Astrocyte (in vitro differentiated cells and primary cell): ENCODE measurements at places on chromosomes 13 and 19. TPM values are rescaled to one million over a fixed set of nuclear protein-coding genes. Genes with fewer than 3 reads are reported as not detected.

LYPD3 gene
- total RNA-seq, result 0.22 and 0.54 TPM in 2 replicates

GRCh38 chr13:97441368-97441767 lies 7.4 kb downstream of the RAP2A start:
- no peak overlapping the region for H3K4me3 ChIP-seq
- H3K4me1 ChIP-seq, result no peaks in the 10 kb centered on the region

GRCh38 chr13:46315491-46316075 lies 71.5 kb downstream of the RUBCNL start:
- no peaks in the 10 kb centered on the region for H3K36me3 ChIP-seq
- DNase-seq, result no peak
- H3K4me1 ChIP-seq, result no peaks in the 10 kb centered on the region
- H3K27ac ChIP-seq, result no peak overlapping the region

DNA sequence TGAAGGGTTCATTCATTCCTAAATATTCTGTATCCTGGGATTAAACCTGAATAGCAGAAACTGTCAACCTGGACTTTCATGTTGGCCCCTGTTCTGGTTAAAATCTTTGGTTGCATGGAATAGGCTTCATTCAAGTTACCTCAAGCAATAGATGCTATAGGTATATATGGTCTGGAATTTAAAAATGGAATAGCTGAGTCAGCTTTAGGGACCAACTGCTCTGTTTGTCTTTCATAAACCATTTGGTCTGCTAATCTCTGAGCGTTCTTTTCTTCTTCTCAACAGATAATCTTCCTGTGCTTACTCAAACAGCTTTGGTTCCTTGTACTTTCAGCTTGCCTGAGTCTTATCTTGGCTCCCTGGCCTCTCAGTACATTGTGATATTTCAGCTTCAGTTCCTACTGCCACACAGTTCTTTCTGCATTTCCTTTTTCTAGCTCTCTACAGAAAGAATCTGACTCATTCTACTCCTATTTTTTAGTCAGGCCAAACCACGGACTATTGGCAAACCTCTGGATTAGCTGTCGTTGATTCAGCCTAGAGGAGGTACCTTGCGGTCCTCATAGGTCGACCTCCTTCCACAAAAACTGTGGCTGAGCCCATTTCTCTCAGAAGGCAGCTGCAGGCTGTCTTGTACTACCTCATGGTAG lies 35.9 kb upstream of the MAB21L1 start:
- H3K27me3 ChIP-seq, result no peaks in the 10 kb centered on the region
- DNase-seq, result peak; percentile 99
- H3K36me3 ChIP-seq, result no peaks in the 10 kb centered on the region
- peak overlapping the region; percentile 42 for H3K27ac ChIP-seq

DNA sequence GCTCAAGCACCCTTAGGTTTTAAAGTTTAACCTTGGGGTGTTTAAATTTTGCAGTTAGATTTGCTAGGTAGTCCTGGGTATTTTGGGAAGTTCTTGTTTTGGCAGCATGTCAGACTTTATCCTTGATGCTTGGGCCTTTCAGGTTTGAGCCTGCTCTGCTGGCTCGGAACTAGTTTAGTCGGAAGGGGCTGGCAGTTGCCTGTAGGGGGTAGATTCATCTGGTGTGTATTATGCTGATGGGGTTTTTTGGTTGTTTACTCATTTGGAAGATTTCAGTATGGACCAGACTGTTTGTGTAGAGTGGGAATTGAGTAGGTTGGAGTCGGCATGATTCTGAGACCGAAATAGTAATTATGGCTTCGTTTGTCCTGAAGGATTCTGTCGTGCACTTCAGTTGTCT lies 15.1 kb downstream of the ILF3 start:
- no peak for DNase-seq
- H3K36me3 ChIP-seq, result peaks cover 24% of the 10 kb centered on the region
- no peak overlapping the region for H3K27ac ChIP-seq
- no peaks in the 10 kb centered on the region for H3K27me3 ChIP-seq
- no peak overlapping the region for H3K4me3 ChIP-seq

KLK15 gene
- total RNA-seq, result not detected in 2 replicates

KLF1 gene
- total RNA-seq, result 0.17 TPM in 1 of 2 replicates, not detected in the other

SERP2 gene
- 2.4 and 3.5 TPM in 2 replicates for total RNA-seq

DNA sequence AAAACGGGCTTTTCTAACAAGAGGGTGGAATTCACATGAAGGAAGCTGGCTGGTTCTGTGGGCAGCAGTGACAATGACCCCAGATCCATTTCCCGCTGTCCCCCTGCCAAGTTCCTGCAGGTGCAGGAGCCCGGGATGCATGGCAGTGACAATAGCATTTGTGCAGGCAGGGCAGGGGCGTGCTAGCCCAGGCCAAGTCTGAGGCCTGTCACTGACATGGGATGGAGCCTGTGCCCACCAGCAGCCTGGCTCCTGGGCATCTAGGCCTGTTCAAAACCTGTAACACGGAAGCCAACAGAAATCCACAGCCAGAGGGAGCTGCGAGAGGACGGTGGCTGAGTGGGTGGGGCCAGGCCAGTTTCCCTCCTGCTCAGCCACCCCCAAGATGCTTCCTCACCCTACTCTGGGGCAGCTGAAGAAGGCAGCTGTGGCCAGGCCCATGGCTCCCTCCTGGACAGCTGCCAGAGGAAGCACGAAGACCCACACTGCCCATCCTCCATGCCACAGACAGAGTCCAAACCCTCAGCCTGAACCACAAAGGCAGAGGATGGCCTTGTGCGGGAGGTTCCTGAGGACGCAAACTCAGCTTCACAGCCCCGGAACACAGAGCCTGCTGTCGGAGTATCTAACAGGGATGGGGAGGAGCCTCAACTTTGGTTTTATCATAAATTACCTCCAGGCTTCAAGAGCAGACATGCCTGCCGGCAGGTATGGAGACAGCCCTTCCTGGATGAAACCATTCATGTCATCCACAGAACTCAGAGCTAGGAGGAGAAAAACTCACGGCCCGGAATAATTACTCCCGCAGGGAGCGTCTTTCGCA lies 74.0 kb downstream of the CEBPG start:
- no peak overlapping the region for H3K4me3 ChIP-seq
- no peak for DNase-seq
- H3K36me3 ChIP-seq, result peaks cover 2% of the 10 kb centered on the region
- H3K27me3 ChIP-seq, result no peaks in the 10 kb centered on the region

PLK5 gene
- total RNA-seq, result 0.09 TPM in 1 of 2 replicates, not detected in the other

SLC8A2 gene
- 3.3 and 9.6 TPM in 2 replicates for total RNA-seq

GRCh38 chr13:46668302-46668720 lies 115.3 kb downstream of the LRCH1 start:
- H3K36me3 ChIP-seq, result no peaks in the 10 kb centered on the region
- no peaks in the 10 kb centered on the region for H3K27me3 ChIP-seq
- peaks cover 6% of the 10 kb centered on the region for H3K4me1 ChIP-seq
- H3K27ac ChIP-seq, result peak overlapping the region; percentile 50
- H3K4me3 ChIP-seq, result peak overlapping the region; percentile 41
- DNase-seq, result peak; percentile 91

- H3K4me1 ChIP-seq, result peaks cover 8% of the 10 kb centered on the region
- H3K36me3 ChIP-seq, result no peaks in the 10 kb centered on the region
- no peak overlapping the region for H3K4me3 ChIP-seq
- no peak overlapping the region for H3K27ac ChIP-seq
Observed at GRCh38 chr19:17347361-17347760, 10.0 kb downstream of the GTPBP3 start.

DNA sequence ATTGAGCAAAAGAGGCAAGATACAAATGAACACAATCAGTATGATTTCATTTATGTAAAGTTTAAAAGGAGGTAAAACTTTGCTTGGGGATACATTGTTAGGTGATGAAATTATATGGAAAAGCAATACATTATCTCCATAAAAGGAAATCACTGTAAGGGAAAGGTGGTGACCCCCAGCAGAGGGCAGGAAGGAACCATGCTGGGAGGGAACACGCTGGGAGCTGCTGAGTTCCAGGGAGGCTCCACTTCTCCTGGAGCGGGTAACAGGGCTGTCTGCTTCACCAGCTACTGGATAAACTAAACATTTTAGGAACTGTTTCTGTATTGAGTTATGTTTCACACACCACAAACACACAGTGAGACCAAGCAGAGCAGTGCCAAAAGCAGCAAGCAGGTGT lies 91.2 kb downstream of the KATNAL1 start:
- no peaks in the 10 kb centered on the region for H3K27me3 ChIP-seq
- H3K27ac ChIP-seq, result no peak overlapping the region
- H3K36me3 ChIP-seq, result peaks cover 4% of the 10 kb centered on the region
- no peak overlapping the region for H3K4me3 ChIP-seq
- no peak for DNase-seq
- H3K4me1 ChIP-seq, result no peaks in the 10 kb centered on the region

OLFM2 gene
- 71.3 and 97.4 TPM in 2 replicates for total RNA-seq

TMEM161A gene
- total RNA-seq, result 27.2 and 33.8 TPM in 2 replicates

ZNF418 gene
- total RNA-seq, result 5.5 and 10.4 TPM in 2 replicates

DNA sequence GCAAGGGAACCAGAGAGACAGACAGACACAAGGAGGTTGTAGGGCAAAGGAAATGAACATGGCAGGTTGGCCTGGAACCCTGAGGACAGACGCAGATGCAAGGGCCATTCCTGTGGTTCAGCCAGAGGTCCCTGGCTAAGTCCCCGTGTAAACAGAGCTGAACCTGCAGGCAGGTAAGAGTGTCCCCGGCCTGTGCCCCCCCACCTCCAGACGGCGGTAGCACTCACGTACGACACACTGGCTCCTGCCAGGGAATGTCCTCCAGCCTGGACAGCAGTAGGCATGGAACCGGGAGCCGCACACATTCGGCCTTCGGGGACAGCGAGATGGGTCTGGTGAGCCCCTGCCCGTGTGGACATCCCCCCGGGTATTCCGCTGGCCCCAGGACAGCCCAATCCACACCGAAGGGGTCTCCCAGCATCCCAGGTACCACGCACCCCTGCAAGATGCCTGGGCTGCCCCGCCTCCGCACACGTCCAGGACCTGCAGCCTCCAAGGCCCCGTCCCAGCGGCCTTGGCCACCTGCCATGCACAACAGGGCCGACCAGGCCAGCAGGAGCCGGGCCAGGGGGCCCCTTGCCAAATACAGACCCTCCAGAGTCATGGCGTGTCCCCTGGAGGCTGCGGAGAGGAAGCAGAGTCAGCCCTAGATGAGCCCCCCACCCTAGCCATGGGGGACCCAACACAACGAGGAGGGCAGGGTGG lies 2.4 kb downstream of the FBN3 start:
- H3K27ac ChIP-seq, result no peak overlapping the region
- H3K27me3 ChIP-seq, result peaks cover 30% of the 10 kb centered on the region
- no peak for DNase-seq
- no peaks in the 10 kb centered on the region for H3K4me1 ChIP-seq
- no peaks in the 10 kb centered on the region for H3K36me3 ChIP-seq

- H3K4me3 ChIP-seq, result no peak overlapping the region
- H3K36me3 ChIP-seq, result peaks cover 4% of the 10 kb centered on the region
- DNase-seq, result peak; percentile 80
- H3K27ac ChIP-seq, result peak overlapping the region; percentile 98
- no peaks in the 10 kb centered on the region for H3K27me3 ChIP-seq
Observed at GRCh38 chr13:110394371-110394841, 87.3 kb downstream of the COL4A2 start.

IL4I1 gene
- total RNA-seq, result 0.27 and 0.50 TPM in 2 replicates
